ENCODE measurements at places on chromosomes 4 and X.
A peak's percentile ranks its signal among the peaks of the same experiment; 100 is the strongest.

DNA sequence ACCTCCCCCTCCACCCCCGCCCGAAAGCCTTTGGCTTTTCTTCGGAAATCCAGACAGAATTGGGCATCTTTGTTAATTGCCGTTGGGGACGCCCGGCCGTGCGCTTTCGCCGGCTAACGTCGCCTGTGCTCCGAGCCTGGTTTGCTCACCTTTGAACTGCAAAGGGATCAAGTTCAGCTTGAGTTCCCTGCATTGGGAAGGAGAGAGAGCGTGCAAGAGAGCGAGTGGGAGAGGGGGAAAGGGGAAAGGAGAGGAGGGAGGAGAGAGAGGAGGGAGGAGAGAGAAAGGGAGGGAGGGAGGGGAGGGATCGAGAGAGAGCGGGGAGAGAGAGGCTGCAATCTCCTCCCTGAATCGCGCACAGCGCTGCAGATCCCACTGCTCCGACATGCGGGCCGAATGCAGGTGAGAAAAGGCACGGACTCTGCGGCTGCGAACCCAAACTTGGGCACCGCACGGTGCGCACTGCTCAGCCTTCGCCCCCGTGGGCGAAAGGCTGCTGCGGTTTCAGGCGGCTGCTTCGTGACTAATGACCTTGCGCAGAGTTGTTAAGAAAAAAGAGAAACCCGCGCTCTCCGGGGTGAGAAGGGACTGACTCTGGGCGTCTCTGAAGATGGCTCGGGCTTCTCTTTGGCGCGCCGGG, at the start of gene PCDH7:
PCDH7 (plus strand) TSS at position 349 of the 640 bp plus-strand sequence. CDS start 1,054 bp downstream, outside the sequence.
- peak; percentile 63 for DNase-seq

GRCh38 chr4:27908356-27908755, 1047.7 kb downstream of the STIM2 start:
- DNase-seq, result no peak

DNA sequence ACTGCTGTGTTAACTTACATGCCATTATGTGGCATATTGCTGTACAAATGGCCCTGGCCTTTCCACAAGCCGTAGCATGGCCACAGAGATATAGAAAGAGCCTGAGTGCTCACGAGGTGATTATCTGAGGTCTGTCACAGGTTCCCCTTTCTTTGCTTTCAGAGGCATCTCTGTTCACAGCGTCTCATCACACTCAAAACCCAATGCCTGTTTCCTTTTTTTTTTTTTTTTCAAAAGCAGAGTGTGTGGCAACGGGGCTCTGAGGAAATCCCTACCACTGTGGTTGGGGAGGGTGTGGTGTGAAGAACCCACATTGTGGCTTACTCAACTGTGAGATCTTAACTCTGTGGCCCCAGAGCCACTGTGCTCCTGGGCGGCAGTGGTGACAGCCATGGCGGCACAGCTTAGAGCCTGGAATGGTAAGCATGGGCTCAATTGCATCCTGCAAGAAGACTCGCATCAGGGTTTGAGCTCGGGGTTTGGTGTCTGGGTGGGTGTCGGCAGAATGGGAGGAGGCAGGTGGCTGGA, 30.8 kb downstream of the RTL5 start:
- DNase-seq, result no peak

DNA sequence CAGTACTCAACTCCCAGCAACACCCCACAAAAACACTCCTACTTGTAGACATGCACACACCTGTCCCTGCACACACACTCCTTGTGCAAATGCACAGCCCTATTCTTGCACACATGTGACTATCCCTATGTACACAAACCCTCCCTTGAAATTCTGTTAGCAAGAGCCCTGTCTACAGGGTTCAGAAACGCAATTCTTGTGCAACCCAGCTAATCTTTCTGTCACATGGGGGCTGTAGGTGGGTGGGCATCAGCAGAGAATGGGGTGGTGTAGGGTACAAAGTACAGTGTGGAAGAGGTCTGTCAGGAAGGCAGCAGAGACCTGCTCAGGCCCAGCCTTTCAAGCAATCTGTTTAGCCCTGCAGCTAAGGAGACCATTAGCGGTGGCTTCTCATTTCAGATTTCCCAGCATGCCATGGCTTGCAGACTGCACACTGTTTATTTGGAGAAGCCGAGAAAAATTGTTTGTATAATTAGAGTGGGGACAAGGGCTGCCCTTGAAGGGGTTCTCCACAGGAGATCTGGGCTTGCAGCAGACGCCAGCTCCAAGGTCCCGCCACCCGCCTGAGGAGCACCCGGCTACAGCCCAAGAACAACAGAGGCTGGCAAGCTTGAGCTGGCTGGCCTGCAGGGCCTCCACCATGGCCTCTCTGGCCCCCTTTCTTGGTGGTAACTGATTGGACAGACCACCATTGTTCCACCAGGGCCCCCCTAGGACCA, 144.0 kb upstream of the PJA1 start:
- no peak for DNase-seq

- DNase-seq, result no peak
Measured at GRCh38 chr4:6763330-6763851, 19.1 kb upstream of the KIAA0232 start.

- no peak for DNase-seq
Measured at GRCh38 chrX:39952989-39953388, 144.8 kb downstream of the BCOR start.

DNA sequence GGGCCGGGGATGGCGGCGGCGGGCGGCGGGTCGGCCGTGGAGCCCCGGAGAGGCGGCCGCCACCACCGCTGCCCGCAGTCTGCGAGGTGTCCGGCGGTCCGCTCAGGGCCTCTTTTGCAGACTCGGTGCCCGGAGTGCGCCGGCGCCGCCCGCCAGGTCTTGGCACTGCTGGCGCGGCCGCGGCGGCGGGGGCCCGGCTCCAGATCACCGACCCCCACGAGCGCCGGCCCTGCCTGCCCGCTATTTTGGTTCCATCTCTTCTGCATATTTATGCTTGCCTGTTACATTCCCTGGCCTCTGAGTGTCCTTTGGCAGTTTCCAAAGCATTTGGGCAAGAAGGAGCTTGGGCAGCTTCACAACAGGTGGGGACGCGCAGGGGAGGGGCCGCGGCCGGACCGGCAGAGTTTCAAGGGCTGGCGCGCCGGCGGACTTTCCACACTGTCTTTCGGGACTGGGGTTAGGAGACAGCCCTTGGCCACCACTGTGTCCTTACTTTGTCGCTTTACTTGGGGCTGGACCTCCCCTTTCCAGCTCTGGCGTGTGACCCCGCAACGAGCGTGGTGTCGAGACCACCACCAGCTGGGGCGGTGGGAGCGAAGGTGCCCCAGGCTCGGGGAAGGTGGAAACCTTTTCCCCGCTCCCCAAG, 668 bp upstream of the TAPT1 start:
- peak; percentile 52 for DNase-seq

DNA sequence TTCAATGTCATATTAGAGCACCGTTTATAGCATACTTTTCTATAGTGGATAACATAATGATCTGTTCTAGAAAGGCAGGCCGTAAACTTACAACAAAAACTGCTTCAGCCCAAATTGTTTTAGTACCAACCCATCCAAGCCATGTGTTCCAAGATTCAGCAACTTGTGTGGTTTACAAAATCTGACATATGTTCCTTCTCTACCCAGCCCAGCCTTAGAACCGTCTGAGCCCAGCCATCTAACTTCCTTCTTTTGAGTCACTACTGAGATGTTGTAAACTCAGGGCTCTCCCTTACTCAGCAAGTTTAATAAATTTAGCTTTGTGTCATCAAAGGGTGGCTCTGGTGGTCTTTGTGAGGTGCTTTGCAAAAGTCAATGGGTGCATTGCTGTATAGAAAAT, 32.4 kb upstream of the REPS2 start:
- no peak for DNase-seq

DNA sequence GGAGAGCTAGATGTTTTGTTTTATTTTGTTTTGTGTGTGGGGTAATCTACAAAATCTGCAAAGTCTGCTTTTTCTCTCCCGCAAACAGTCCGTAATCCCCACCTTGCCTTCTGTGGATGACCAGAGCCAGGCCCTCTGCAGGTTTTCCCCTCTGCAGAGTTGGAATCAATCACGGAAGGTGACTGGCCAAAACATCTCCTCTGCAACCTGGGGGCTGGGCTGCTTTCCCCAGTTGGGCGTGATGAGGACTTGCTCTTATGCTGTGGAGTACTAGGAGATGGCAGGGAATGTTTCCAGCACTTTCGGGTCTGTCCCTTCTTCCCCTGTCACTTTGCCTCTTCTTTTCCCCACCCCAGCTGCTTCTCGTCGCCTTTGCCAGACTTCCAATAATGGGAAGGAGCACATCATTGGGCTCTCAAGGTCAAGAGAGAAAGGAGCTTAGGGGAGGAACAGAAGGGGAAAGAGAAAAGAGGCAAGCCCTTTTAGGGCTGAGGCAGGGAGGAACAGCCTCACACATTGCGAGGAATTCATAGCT, 1.1 kb downstream of the TMEM35A start:
- no peak for DNase-seq

GRCh38 chr4:81565142-81565870, 93.6 kb upstream of the RASGEF1B start:
- no peak for DNase-seq

GRCh38 chr4:40515398-40516293, 114.0 kb downstream of the RBM47 start:
- DNase-seq, result peak; percentile 28

GRCh38 chr4:177517862-177518261, 75.6 kb upstream of the AGA start:
- DNase-seq, result no peak

DNA sequence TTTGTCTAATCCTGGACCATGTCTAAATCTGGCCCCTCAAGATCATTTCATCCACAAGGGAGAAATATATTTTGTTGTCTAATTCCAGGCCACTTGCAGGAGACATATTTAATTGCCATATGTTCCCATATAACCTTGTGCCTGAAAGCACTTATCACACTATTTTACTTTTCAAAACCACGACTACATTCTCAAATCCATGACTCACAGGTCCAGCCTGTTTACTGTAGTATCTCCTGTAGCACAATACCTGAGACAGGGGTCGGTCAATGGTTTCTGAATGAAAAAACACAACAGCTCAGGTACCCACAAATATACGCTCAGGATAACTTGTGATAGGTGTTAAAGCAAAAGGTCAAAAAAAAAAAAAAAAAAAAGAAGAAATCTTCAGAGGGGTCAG, 60.9 kb downstream of the SEC24D start:
- no peak for DNase-seq

DNA sequence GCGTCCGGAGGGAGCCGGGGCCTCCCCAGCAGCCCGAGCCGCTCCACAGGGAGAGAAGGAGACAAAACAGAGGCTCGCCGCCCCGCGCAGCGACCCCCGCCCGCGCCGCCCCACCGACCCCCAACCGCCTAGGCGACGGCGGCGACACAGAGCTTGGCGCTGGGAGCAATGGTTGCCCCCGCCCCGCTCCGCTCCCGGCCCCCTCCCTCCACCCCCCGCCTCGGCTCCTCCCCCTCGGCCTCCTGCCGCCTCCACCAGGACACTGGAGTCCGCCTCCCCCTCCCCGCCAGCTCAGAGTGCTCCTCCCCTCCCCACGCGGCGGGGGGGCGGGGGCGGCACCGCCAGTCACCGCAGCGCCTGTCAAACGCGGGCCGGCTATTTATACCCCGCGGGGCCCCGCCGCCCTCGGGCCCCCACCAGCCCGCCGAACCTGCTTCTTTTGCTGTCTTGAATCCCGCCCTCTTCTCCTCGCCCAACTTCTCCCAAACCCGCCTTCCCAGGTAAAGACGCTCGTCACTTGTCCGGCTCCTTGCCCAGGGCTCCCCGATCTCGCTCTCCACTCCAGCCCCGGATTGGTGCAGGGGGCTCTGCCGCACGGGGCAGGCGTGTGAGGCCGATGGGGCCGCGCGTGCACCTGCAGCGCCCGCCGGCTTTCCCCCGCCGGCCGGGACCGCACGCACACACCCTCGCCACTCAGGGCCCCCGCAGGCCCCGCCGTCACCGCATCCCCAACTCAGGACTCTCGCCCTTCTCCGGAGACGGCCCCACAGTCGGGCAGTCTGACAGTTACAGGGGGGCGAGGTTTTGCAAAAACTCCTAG, at the start of gene ELF2:
ELF2 (minus strand) TSS at position 170 of the 820 bp plus-strand sequence. CDS start 39,517 bp downstream, outside the sequence.
- DNase-seq, result peak; percentile 73

GRCh38 chr4:183441276-183441675, 3.2 kb upstream of the CDKN2AIP start:
- no peak for DNase-seq

- DNase-seq, result no peak
Measured at GRCh38 chr4:170242471-170242870, 152.7 kb upstream of the AADAT start.

DNA sequence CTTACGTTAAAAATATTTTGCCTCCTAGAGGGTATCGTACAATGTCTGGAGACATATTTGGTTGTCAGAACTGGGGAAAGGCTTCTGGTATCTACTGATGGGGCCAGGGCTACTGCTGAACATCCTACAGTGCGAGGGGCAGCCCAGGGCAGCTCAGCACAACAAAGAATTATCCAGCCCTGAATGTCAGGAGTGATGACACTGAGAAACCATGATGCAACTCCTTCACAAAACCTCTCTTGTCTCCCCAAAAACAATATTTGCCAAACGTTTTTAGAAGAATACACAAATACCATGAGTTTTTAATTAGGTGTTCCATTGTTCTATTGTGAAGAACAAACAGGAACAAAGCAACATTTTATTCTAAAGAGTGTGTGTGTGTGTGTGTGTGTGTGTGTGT, 43.4 kb upstream of the CLNK start:
- DNase-seq, result no peak

GRCh38 chr4:185654311-185654710, 119.0 kb upstream of the PDLIM3 start:
- DNase-seq, result no peak

DNA sequence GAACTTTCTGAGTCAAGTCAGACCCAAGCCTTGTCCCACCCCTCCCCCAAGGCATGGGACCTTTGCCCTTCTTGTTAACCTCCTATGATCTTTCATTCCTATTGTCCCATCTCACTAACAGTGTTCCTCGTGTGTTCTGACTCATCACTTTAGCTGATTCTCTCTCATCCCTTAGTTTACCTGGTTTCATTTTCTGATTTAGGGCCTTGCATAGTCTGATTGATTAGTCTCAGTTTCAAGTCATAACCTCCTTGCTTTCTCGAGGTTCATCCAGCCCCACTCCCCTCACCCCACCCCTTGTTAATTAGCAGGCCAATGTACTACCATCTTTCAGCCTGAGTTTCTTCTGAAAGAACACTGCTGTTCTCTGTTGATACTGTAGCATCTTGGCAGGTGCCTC, 517.4 kb downstream of the RPA4 start:
- DNase-seq, result no peak

DNA sequence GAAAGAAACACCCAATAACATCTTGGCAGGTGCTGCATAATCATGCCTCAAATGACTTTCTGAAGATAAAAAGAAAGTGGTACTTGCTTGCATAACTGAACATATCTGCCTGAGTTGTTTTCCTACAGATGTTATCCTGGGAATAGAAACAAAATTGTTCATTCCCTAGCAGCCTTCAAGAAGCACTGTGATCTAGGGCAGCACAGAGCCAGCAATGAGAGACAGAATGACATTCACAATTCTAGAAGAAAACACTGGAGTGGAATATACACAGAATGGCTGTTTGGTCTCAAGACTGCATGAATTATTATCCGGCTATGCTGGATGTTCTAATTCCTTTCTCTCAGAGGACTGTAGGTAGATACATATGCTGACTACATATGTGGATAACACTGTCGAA, 790.9 kb downstream of the PDHA2 start:
- DNase-seq, result no peak

DNA sequence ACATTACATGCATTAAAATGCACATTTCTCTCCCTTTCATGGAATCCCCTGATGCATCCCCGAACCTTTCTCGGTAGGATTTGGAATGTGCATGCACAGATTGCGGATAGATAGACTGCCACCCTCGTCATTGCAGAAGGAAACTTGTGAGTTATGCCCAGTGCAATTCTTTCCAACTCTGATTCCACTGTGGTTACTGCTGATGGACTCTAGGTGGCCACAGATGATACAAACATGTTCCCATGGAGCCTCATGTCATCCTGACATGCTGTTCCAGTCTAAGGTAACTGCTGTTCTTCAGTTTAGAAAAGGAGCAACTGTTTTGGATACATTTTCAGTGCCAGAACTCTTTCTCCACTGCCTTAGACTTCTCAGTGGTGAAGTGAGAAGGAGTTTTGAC, 9.1 kb upstream of the VCX3B start:
- no peak for DNase-seq

All from HuH-7.5 (cell line).